ENCODE measurements at places on chromosomes 1 and 21. TPM values are rescaled to one million over a fixed set of nuclear protein-coding genes. Genes with fewer than 3 reads are reported as not detected.
A peak's percentile ranks its signal among the peaks of the same experiment; 100 is the strongest.

The SPATA45 gene
- 0.73 TPM for total RNA-seq

The NAV1 gene
- total RNA-seq, result 41.0 TPM

The ETV3L gene
- 0.25 TPM for total RNA-seq

The LRP8 gene
- 66.6 TPM for total RNA-seq

DNA sequence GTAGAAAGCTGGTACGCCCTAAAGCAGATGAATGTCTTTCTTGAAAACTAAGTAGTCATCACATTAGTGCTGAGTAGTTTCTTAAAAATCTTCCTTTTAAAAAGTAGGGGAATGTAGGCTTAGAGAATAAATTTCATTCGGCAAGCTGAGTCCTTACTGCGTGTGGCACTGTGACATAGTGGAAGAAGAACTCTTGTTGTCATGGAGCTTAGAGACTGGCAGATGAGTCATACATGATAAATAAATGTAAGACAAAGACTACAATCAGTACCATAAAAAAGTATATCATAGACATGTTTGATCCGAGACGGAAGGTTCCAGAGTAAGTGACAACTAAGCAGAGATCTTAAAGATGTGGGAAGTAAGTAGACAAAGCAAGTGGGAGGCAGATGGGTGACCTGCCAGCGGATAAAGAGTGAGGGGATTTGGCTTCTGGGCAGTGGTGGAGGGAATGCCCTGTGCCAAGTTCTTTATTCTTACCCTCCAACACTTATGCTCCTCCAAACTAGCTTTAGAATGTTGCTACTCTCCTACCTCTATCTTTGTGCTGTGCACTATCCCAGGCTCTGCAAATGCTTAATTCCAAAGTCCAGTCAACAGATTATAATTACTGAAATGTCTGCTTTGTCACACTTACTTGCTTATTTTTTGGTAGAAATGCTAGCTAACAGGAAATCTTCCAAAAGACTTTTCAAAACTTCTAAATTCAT lies 608.5 kb upstream of the USP24 start:
- no peak for DNase-seq

GRCh38 chr1:92502247-92502646 lies 15.5 kb upstream of the GFI1 start:
- no peak for DNase-seq

DNA sequence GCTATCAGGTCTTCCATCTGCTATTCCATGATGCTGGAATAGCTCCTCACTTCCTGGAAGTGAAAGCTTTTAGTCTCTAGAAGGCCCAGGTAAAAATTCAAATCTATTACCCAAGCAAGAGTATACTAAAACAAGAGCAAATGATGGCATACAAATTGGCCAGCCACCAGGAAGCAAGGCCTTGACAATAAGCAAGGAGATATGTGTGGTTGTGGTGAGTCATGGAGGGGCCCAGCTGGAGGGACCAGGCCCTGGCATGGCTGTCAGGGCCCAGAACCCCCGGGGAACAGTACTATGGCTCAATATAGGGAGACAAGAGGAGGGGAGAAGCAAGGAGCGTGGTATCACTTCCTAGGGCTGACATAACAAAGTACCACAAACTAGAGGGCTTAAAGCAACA lies 358.7 kb downstream of the RRAGC start:
- DNase-seq, result no peak

GRCh38 chr1:41862384-41863221 lies 56.1 kb downstream of the HIVEP3 start:
- DNase-seq, result no peak

DNA sequence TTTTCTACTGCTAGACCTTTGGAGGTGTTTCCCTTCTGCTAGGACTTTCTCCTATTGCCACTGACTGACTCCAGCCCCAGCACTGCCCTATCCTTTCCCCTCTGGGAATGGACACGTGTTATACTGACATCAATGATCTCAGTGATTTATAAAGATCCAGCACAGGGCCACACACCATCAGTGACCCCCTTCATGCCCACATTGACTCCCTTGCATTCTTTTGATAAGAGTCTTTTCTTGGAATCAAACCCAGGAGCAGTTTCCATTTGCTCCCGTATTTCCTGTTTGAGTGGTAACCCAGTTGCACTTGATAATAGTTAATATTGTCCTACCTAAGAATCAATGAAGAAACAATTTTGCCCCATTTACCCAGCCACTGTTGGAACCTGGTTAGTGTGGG lies 501.0 kb upstream of the USP24 start:
- DNase-seq, result no peak

The FAF1 gene
- total RNA-seq, result 53.5 TPM

GRCh38 chr1:25987951-25988350 lies 9.9 kb downstream of the PAFAH2 start:
- DNase-seq, result no peak

The ZNF593OS gene
- total RNA-seq, result not detected

DNA sequence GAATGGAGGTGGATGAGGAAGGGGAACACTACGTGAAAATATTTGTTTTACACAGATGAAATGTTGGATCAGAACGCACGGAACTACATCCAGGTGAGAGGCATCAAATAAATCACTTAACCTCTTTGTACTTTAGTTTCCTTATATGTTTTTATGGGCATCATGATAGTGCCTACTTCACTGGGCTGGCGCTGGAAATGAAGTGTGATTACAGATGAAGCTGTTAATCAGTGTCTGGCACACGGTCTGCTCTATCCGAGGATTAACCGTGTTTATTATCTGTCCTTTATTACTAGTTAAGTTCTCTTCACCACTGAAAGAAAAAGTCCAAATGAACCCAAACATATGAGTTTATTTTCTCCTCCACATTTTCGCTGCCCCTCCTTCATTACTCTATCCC lies 96.0 kb upstream of the TRABD2B start:
- no peak for DNase-seq

DNA sequence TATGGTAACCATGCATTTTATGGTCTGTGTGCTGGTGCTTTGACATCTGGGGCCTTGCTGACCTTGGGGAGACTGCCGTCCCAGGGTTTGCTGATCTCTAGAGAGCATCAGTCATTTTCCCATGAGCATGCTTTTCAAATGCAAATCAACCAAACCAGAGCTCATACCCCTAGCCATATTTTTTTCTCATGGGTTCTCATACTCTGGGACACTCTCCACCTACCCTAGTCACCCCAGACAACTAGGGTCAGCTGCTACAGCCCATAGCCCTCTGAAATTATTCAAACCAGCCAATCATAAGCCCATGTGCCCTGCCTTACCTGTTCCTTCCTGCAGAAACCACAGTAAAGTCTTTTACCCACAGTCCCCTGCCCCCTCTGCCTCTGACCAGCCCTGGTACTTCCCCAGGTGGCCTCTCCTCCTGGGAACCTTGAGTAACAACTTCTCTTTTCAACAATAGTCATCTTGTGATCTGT lies 132.0 kb downstream of the MAP3K21 start:
- DNase-seq, result no peak

The CSF1 gene
- total RNA-seq, result 2.5 TPM

The KIF26B gene
- total RNA-seq, result 1.2 TPM

GRCh38 chr1:25927521-25928265 lies 21.5 kb upstream of the STMN1 start:
- DNase-seq, result peak; percentile 32

- no peak for DNase-seq
Measured at GRCh38 chr1:68506386-68506785, 9.5 kb upstream of the DEPDC1 start.

- DNase-seq, result no peak
Measured at GRCh38 chr1:204222764-204223055, 8.9 kb upstream of the GOLT1A start.

The KDF1 gene
- 19.8 TPM for total RNA-seq

The FCER1G gene
- 0.85 TPM for total RNA-seq

DNA sequence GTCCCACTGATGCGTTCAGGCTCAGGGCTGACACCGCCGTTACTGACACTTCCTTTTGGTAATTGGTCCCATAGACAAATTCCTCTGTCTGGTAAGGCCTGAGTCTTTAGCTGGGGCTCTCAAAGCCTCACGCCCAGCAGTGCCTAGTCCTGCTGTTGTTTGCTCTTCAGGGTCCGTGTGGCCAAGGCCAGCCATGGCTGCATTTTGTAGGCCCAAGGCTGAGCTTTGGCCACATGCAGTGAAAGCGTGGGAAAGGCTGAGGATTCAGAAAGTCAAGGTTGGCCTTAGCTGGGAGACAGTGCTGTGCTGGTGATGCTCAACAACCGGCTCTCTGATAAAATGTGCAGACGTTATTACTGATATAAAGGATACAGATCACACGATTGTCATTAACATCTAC lies 63.5 kb upstream of the C1orf174 start:
- no peak for DNase-seq

GRCh38 chr21:42980312-42981213 lies 6.2 kb downstream of the PKNOX1 start:
- no peak for DNase-seq

The SMG5 gene
- 87.7 TPM for total RNA-seq

The CFHR2 gene
- not detected for total RNA-seq

- DNase-seq, result no peak
Measured at GRCh38 chr1:222616525-222616924, 1.4 kb upstream of the MIA3 start.

The DNALI1 gene
- total RNA-seq, result 10.5 TPM

DNA sequence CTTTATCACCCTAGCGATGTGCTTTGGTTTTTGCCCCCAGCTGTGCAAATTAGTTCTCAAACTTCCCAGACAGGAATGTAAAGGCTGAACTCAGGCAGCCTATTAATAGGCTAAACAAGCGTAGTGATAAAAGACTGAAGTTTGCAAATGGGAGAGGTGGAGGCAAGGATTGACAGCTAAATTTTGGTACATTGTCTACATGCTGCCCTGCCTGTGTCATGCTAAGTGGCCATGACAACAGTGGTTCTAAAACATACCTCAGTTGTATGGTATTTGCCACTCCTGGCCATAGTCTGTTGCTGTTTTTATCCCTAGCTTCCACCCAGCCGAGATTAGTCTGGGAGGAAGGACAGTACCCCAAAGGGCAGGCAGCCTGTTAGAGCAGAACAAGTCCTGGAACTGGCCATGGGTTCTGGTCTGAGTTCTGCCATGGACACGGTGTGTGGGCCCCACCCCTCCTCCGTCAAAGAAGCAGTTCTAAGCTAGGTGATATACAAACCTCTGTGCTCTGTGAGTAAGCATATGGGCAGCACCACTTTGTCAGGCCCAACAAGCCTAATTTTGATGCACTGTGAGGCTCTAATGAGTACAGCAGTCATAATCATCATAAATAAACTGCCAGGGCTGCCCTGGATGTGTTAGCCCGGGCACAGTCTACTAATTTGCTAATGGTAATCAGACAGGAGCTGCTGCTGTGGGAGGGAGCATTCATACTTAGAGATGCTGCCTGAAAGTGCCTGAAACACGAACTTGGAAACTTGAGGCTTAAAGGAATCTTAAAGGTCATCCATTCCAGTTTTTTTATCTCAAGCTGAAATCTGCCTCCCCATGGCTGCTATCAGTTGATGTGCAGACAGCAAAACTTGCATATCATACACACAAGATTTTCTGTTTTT lies 177.1 kb downstream of the HHAT start:
- no peak for DNase-seq

- DNase-seq, result no peak
Measured at GRCh38 chr1:180309338-180309737, 79.3 kb downstream of the LHX4 start.

DNA sequence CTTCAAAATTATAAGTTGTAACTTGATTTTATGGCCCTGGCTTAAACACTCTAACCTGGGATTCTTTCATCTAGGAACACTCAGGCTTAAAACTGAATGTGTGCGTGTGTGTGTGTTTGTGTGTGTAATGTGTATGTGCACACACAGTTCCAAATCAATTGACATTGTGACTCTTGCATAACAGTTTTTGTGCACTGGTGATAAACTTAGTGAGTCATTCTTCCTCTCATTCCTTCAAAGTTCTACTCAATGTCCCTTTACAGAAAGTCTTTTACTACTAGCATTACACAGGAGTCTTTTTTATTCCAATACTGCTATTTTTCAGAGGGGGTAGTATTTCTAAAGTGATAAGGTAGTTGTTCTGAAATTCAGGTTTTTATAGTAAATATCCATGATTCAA lies 943.6 kb downstream of the KCNT2 start:
- no peak for DNase-seq

DNA sequence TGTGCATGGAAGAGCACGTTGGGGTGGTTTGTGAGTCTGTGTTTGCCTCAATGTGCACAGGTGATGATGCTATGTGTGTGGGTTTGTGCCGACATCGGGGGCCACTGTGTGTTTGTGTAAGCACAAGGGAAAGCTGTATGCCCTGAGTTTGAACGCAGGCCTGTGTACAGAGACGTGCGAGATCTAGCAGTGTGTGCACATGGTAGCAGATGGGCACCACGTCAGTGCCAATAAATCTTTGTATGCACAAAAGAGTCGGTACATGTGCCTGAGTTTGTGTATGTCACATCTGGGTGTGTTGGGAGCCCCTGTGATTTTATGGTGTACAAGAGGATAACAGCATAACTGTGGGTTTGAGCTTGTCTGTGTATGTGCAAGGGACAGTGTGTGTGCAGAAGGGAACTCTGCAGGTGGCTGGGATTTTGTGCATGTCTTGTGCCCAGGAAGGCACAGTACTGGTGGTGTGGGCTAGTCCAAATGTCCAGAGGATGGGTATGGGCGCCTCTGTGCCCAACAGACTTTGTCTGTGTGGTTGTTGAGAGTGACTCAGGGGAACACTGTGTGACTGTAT lies 32.0 kb upstream of the WASF2 start:
- no peak for DNase-seq

DNA sequence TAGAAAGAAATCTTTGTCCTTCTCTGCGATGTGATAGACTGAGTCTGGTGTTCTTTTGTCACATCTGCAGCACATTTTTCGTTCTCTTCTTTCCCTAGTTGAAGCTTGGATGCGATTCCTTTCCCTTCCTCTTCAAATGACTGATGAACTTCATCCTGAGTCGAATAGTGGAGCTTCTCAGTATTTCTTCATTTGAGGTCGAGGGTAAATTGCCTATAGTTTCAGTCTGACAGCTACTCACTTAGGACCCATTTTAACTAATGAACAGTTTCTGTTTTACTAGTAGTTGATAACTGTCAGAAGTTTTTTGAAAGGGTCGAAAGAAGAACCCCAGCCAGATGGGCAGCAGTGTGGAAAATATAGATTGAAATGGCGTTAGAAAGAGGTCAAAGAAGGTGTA lies 4.7 kb upstream of the REG4 start:
- DNase-seq, result no peak

The DIRAS3 gene
- total RNA-seq, result 0.14 TPM

The IFI44L gene
- total RNA-seq, result 0.53 TPM

Measured in WTC11 (cell line).